ENCODE measurements at places on chromosomes 7 and 10. TPM values are rescaled to one million over a fixed set of nuclear protein-coding genes. Genes with fewer than 3 reads are reported as not detected.

HYAL4 gene
- not detected for total RNA-seq

C10orf62 gene
- not detected for total RNA-seq

VENTX gene
- 2.3 TPM for total RNA-seq

TMEM184A gene
- total RNA-seq = not detected

CPEB3 gene
- 6.6 TPM for total RNA-seq

TBRG4 gene
- total RNA-seq = 33.1 TPM

FIGNL1 gene
- 6.3 TPM for total RNA-seq

Measured in subcutaneous adipose tissue (tissue), 4 donors.